ENCODE measurements at places on chromosomes 2 and 18.
A peak's percentile ranks its signal among the peaks of the same experiment; 100 is the strongest.

DNA sequence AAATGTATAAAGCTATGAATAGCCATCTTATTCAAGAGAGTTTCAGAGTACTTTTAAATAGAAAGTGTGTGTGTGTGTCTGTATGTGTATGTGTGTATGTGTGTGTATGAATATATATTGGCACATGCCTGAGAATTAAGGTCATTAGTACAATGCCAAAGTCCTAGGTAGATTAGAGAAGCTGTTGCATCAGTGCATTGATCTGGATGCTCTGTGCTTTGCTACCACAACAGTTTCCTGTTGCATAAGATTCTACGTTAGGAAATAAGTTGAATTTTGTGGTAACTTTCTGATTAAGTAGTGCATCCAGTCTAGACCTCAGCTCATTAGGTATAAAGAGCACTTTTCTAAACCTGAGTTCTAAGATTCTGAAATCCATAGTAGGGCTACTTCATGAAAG is 1102.8 kb upstream of the KLHL29 start:
- DNase-seq: no peak

DNA sequence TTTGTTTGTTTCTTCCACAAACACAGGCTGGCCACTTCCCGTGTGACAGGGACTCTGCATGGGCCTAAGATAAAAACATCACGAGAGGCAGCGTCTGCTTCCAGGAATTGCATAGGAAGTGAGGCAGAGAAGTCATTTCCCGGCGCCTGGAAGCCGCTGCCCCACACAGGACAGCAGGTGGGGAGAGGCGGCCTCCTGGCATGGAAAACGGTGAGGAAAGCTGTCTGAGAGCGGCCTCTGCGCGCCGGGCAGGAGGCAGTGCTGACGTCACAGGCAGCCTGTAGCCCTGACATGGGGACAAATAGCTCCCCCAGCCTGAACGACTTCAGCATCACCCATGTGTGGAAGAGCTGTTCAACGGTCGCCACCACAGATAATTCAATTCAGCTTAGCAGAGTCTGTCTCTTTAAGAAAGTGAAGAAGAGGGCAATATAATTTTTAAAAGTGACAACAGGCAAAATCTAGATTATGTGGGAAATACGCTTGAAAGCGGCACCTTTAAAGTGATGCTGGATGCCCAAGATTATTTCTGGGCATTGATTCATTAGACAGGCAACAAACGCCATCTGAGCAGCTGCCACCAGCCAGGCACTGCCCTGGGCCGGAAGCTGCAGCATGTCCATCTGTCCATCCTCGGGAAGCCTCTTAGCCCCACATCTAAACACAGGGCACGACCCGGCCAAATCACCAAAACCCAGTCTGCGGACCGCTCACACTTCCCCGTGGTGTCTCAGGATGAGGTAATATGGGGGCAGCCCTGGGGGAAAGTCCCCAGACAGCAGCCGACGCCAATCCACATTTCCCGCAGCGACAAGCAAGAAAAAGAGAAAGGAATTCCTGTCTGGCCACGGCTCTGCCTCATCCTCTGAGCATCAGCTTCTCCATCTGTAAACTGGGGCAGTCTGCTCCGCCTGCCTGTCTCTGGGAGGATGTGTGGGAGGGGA is 138.9 kb downstream of the PXDN start:
- no peak for DNase-seq

DNA sequence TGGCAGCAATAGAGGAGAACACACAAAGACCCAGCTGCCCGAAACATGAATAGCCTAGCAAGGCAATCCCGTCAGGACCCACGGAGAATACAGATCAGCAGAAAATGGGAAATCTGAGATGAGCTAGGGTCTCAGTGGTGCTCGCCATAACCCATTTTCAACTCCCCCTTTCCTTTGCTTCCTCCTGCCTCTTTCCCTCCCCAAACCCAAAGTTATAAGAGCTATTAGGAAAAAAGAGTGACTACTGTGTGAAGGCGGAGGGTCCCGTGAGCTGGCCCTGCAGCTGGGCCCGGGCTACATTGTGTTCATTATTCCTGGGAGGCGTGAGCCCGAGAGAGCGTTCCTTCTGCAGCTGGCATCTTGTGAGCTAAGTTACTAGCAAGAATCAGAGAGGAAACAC is 118.4 kb downstream of the PID1 start:
- no peak for DNase-seq

DNA sequence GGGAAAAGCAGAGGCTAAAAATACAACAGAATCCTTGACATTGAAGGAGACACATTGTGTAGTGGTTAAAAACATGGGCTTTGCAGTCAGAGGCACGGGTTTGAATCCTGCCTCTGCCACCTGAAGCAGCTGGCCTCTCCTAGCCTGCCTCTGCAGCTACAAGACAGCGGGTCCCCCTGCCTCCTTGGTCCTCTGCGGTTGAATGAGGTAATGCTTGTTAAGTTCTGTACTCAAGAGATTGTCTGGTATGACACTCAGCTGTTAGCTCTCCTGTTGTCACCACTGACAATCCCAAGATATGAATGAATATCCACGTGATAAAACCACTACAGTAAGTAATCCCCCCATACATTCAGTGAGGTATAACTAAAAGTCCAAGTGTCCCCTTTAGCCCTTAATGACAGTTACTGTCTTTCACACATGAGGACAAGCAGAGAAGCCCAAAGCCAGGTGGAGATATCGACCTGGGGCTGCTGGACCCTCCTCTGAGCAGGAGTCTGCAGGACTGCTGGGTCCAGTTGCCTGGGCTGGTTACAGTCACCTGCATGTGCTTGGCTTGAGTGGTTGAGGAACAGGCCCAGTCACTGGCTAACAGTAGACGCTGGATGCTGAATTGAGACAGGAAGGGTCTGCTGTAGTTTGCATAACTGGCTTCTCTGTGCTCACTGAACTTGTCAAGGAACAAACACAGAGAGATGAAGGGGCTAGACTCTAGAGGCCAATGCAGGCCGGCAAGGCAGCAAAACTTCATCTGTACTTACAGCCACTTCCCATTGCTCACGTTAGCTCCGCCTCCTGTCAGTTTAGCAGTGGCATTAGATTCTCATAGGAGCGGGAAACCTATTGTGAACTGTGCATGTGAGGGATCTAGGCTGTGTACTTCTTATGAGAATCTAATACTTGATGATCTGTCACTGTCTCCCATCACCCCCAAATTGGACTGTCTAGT is 85.5 kb downstream of the TGFA start:
- DNase-seq: no peak

GRCh38 chr2:54708584-54709335 is 14.7 kb upstream of the EML6 start:
- no peak for DNase-seq

DNA sequence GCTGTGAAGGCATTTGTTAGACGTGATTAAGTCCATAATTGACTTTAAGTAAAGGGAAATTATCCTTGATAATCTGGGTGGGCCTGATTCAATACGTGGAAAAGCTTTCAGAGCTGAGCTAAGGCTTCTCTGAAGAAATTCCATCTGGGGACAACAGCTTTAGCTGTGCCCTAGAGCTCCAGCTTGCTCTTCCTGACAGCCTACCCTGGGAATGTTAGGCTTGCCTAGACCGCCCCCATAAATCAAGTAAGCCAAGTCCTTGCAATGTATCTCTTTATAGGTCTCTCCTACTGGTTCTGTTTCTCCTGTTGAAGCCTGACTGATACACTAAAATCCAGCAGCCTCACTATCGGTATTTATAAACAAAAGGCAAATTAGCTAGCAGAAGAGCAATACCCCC is 160.0 kb downstream of the STK39 start:
- no peak for DNase-seq

- peak; percentile 70 for DNase-seq
These were observed 420.2 kb upstream of the CHST9 start for GRCh38 chr18:27605107-27605834.

- DNase-seq: peak; percentile 33
These were observed 61.3 kb downstream of the ATL2 start for GRCh38 chr2:38315707-38316333.

DNA sequence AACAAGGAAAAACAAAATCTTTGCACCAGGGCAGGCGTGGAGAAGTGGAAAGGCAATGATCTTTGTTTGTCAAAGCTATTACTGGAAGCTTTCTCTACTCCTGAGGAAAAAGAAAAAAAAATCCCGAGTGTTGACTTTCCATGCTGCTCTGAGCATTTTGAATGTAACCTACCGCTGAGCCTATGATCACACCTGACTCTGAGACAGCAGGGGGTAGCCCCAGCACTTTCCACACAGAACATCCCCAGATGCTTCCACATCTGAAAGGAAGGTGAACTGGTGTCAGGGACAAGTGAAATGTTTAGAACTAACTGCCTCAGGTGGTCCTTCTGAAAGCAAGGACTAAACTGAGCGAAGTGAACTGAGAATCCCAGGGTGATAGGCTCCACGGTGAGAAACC is 1315.1 kb upstream of the DDX18 start:
- no peak for DNase-seq

DNA sequence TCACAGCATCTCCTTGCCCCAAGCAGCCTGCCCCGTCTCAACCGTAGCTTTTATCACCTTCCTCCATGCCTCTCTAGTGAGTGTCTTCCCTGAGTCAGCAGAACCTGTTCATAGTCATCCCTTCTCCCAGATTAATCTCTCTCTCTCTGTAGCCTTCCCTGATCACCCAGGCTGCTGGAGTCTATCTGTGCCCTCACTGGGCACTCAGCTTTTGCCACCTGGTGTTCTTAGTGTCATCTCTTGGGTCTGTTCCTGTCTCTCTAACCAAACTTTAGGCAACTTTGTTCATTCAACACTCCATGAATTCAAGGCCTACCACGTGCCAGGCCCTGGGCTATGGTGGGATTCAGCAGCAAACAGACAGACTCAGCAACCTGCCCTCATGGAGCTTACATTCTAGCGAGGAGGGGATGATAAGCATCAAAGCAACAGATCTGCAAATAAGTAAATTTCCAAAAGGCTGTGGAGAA is 159.1 kb downstream of the SMAD7 start:
- DNase-seq: no peak

DNA sequence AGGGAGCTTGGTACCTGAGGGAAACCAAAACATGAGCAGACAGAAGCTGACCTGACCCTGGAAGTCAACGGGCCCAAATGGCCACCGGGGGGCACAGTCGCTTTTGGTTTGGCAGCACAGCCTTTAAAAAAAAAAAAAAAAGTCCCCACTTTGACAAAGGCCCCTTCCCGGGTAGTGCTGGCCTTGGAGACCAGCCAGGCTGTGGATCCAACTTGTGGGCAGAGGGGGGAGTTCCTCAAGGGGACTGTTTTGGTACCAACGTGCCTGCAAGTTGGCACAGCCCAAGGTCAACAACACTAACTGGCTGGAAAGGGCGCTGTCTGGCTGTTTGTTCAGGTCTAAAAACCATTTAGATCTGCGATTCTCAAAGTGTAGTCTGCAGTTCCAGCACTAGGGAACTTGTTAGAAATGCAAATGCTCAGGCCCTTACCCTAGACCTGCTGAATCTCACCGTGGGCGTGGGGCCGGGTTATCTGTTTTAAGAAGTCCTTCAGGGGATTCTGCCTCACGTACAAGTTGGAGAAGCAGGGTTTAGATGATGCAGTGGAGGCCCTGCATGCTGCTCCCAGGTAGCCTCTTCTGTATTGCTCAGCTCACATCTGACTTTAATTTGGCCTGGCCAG is 83.0 kb downstream of the LPIN1 start:
- peak; percentile 47 for DNase-seq

DNA sequence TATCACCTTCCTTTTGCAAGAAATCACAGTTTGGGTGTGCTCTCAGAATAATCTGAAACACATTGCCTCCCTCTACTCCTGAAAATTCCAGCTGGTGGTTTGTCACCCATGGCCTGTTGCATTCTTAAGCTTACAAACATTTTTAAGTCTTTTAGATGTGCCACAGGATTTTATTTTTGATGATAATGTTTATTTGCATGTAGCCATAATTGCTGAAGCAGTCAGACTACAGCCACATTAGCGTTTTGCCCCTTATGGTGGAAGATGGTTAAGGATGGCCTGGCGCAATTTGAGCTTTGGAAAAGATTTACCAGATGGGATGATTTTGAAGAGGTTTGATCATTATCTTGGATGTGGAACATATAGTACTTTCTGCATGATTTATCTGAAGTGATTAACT is 439.5 kb downstream of the MEIS1 start:
- no peak for DNase-seq

DNA sequence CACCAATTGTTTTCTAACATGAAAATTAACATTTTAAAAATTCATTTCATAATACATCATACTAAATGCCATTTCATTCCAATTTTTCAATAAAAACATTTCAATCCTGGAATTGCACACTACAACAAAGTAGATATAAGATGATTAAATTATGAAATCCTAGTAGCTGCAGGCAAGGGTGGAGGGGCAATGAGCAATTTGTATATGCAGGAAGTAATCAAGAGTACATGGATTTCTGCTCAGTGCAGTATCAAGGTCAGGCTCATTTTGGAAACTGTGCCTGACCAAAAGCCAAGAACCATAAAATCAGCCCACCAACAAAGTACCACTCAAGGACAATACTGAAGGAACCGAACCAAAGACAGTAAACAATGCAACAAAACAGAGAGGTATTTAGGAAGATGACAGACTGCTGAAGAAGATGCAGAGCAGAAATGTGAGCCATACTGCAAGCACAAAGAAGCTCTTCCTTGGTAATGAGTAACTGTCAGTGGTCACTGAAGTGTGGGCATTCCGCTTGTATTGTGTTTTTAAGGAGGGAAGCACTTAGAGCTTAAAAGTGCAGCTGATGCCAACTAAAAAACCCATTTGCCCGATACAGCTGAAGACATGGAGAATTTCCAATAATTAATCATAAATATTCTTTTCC is 34.5 kb upstream of the DSEL start:
- DNase-seq: no peak

DNA sequence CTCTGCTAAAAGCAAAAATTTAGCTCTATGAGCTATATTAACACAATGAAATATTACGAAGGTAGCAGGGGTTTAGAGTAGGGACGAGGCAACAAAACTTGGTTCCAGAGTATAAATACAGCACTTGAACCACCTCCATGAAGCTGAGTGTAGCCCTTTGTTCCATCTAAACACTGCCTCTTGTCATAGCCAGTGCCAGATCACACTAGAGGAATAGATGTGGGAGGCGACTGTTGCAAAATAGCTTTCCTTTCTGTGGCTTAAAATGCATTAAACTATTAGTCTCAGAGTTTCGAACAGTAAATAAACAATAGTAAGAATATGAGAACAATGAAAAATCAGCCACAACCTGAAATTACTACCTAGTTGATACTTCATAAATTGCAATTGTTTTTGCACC is 29.8 kb downstream of the PIEZO2 start:
- DNase-seq: no peak

DNA sequence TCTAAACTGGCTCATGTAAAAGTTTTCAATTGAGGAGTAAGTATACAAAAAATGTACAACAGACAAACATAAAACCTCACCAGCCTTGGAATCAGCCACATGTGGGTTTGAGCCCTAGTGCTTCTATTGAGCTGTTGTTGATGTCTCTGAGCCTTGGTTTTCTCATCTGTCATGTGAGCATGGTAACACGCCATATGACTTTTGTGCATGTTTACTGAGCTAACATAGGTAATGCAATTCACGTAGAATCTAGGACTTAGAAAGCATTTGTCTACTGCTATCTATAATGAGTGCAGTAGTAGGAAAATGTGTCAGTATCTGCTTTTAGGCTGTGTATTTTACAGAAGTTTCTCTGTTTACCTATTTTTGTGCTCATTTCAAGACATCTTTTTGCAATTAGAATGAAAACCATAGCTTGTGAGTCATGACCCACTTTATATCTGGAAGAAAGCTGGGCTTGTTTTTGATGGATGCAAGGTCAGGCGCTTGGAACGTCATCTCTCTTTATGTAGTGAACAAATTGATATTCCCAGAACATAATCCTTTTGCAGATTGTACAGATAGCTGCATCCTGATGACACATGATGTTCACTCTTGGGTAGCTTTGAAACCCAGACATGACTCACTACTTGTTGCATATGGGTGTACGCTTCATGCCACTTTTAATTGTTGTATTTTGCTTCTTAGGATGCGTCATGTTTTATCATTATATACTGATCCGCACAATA is 94.3 kb downstream of the RNF144A start:
- DNase-seq: no peak

Data from LoVo (cell line).